ENCODE measurements at places on chromosomes 12 and 14.
A peak's percentile ranks its signal among the peaks of the same experiment; 100 is the strongest.

DNA sequence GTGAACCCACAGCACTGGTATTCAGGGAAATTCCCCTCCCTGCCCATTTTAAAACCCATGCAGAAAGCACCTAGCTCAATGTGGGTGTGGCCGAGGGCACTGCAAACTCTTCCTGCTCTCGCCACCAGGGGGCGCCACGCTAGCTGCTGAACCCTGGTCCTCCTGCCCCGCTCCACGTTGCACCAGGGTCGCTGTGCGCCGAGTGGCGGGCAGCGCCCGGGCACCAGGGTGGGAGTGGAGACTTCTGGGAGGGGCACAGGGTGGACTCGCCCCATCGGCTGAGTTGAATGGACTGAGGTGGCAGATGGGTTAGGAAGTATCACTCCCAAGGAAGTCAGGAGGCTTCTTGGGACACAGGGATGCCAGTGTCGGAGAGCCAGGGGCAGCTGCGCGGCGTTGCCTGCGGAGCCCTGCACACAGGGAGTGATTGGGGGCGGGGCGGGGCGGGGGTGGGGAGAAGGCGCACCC lies 48.1 kb upstream of the BCL11B start:
- peak; percentile 71 for DNase-seq

DNA sequence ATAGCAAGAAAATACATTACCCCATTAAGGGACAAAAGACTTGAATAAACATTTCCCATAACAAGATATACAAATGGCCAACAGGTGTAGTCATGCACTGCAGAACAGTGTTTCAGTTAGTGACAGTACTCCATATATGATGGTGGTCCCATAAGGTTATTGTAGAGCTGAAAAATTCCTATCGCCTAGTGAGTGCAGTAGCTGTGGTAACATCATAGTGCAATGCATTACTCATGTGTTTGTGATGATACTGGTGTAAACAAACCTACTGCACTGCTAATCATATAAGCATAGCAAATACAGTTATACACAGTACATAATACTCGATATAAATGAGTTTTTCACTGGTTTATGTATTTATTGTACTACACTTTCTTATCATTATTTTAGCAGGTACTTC lies 168.7 kb downstream of the C12orf75 start:
- no peak for DNase-seq

DNA sequence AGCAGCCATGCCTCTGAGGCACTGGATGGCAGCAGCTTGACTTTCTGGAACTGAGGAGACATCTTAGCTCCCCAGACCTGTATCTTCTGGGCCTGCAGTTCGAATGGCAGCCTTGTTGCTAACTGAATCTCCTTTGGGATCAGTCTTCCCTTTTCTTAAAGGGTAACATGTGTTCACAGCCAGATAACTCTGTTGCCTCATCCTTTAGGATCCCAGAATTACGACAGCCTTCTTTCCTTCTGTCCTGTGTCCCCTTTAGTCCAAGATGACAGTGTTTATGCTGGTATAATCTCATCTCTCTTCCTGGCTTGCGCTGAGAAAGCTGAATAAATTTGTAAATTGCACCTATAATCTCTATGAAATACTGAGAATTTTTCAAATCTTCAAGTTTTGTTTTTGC lies 9.1 kb upstream of the ERC1 start:
- DNase-seq: no peak

DNA sequence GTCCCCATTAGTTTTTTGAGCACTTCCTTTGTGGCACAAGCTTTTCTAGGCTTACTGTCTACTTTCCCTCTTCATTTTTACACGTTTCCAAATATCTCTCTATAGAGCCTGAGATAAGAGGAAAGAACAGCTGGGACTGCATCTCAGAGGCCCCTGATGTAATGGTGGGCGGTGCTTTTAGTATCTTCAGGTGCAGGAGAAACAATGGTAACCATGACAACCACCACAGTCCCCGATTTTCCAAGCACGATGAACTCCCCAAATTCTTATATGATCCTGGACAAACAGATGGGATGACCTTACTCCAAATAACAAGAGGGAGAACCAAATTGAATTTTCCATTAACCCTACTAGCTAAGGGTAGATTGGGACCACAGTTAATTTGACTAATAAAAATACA lies 103.3 kb downstream of the AEBP2 start:
- no peak for DNase-seq

GRCh38 chr12:32062881-32063280 lies 43.8 kb upstream of the BICD1 start:
- DNase-seq: no peak

DNA sequence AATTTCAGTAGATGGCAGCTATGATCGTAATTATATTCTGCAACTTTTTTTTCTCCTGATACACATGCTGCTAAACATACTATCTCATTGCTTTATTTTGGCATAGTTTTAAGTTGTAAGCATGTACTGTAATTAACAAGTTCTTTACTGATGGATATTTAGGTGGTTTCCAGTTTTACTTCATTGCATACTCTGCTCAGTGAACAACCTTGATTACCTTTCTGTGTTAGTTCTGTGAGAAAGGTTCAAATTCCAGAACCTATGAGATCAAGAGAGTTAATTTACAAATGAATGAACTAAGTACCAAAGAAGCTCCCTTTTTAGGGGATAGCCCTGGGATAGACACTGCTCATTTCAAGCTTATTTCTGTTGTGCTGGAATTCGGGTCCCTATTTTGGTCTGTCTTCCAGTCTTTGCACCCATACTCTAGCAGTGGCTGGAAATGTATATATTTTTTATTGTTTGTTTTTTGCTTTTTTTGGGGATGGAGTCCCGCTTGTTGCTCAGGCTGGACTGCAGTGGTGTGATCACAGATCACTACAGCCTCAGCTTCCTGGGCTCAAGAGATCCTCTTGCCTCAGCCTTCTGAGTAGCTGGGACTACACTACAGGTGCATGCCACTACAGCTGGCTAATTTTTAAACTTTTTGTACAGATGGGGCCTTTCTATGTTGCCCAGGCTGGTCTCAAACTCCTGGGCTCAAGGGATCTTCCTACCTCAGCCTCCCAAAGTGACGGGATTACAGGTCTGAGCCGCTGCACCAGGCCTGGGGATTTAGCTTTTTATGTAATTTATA lies 10.6 kb downstream of the PAPOLA start:
- DNase-seq: no peak

DNA sequence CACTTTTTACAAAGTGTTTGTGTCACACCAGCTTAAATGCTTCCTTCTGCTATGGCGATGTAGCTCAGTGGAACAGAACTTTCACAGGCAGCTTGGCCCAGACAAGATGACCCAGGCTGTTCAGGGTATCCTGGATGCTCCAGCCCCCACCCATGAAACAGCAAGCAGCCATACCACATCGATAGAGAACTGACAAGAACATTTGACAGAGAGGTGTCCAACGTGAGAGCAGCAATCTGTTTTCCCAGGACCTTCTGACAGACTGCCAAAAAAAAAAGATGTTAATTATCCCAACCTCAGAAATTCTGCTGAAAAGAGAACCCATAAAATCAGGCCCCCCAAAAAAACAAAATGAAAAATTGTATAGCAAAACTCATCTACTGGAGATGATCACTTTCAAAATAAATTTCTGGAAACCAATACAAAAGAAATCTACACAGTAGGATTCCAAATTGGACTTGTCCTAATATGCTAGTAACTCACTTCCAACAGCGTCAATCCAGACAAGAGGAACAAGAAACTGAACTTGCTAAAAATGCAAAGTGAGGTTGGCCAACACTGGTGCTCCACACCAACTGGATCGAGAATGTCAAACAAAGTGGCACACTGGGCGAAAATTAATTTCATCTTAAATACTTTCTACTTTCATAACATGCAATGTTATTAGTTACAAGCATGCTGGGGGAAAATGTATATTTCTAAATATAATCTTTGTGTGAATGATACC lies 118.8 kb downstream of the DPF3 start:
- DNase-seq: no peak

All from left forelimb (tissue), 1 donor.